NCI-H2171 (cell line): ENCODE measurements at places on chromosomes 11 and 22.

DNA sequence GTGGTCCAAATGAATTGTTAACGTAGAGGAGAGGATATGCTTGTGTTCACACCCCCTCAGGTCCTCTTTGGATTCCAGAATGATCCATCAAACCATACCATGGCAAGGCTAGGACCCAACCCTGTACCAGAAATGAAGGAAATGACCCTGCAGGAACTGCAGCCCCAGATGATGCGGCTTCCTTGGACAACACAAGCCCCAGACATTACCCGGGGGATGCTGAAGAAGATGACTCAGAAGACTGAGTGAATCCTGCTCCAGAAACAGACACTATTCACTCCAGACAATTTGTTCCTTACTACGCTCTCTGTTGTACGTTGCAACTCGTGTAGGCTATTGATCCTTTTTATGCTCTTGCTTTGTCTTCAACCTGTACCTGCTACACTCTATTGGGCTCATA, 15.2 kb upstream of the MTMR2 start:
- DNase-seq: no peak

GRCh38 chr11:111714522-111714921, 51.7 kb downstream of the PPP2R1B start:
- no peak for DNase-seq

- no peak for DNase-seq
Measured at GRCh38 chr22:46777609-46777970, 15.1 kb downstream of the TBC1D22A start.

GRCh38 chr11:17734986-17735817, 621 bp downstream of the KCNC1 start:
- peak; percentile 6 for DNase-seq

DNA sequence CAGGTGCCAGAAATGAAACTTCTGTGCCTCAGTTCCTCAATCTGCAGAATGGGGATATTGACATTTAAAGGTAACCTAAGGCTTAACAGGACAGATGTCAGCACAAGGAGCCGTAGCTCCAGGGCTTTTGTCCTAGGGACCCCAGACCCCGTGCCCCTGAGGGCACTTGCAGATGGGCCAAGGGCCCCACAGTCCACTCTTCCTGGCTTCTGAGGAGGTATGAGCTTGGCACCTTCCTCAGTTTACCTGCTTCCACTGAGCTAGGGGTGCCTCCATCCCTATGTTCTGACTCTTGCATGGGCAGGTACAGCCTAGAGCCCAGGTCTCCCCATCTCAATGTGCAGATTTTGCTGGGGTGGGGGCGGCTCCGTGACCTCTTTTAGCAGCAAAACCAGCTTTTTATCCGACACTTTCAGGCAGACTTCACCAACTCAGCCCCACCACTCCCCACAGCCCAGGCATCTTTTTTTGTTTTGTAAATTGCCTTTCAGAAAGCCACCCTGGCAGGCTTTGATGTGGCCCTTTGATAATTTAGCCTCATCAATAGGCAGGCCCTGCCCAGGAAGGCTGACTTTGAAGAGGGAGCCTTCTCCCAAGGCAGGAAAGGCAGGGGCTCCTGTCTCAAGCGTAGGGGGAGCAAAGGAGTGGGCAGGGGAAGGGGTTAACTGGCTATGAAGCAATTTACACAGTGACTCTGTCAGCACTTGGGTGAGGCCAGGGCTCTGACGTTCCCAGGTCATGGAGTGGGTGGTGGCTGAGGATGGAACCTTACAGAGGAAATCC, 23.7 kb upstream of the FGF3 start:
- no peak for DNase-seq

DNA sequence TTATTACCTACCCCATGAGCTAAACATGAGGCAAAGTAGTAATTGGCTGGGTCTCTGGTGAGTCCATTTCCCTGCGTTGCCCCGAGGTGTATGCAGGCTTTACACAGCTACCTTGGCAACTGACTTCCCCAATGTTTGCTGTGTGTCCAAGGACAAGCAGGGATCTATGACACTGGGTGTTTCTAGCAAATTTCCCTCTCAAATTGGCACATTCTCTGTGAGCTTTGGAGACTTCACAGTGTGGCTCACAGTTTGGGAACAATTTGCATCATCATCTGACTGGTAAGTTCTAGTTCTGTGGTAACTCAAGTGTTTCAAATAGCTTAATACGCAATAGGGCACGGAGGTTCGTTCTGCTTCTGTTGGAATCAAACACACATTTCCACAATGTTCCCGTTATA, 12.5 kb downstream of the NNMT start:
- no peak for DNase-seq

DNA sequence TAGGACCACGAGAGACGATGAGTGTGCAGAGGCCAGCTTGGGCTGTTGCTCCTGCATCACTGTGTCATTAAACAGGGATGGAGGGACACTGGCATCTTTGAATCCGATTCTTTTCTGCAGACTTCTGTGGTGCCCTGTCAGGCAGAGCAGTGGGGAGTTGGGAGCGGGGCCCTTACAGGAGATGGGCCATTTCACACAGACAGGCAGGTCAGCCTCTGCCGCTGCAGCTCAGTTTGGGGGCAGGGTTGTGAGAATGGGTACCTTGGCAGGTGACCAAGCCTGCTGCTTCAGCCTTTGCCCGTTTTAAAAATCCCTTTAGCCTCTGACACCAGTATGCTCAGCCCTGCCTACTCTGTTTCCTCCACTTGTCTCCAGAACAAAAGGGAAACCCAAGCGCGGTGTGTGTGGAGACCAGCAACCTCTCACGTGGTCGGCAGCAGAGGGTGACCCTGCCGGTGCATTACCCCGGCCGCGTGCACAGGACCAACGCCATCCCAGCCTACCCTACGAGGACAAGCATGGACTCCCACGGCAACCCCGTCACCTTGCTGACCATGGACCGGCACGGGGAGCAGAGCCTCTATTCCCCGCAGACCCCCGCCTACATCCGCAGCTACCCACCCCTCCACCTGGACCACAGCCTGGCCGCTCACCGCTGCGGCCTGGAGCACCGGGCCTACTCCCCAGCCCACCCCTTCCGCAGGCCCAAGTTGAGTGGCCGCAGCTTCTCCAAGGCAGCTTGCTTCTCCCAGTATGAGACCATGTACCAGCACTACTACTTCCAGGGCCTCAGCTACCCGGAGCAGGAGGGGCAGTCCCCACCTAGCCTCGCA, 12.6 kb downstream of the C22orf31 start:
- DNase-seq: no peak

GRCh38 chr11:115104851-115105453, 399.3 kb downstream of the CADM1 start:
- DNase-seq: no peak

DNA sequence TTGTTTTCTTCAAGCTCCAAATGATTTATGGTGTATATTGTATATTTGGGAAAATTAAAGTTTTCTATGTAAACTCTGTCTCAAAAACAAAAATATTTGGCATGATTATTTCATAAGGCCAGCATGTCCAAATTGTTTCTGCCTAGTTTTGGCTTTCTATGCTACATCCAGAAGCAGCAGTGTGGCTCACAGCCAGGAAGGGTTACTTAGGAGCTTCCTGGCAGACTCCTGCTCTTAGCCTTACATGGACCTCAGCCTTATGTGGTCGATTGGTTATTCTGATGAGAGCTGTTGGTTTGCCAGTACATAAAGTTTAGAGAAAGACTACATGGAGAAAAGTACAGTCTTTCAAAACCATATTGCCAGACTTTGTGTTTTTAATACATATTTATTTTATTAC, 297.7 kb upstream of the FAT3 start:
- no peak for DNase-seq

DNA sequence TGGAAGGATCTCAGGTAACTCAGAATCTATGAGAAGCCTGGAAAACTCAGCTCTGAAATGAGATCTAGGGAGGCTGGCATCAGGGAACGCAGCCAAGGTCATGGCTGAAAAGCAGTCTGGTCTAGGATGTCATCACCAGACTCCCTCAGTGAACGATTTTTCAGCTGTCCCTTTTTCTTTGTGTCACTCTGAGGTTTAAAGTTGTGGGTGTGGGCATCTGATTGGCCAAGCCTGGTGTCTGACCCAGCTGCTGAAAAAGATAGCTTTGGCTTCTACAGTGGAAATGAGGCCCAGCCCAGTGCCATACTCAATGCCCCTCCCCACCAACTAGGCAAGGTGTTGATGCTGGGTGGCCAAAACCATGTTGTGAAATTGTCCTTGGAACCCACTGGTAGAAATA, 14.5 kb downstream of the RPS3 start:
- no peak for DNase-seq

DNA sequence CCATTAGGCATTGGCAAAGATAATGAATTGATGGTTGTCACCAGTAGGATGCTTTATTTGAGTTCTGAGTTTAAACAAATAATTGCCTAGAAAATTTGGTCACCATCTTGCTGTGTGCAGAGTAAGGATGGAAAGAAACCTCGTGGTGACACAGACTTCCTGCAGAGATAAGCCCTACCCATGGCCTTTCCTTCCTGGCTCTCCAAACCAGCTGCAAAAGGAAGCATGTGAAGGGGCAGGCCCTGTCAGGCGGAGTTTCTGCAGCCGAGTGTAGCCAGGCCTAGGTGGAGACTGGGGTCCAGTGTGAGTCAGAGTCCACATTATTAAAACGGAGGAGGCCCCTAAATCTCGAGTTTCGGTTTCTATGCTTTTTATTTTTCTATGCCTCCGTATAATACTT, 83.1 kb upstream of the ADSL start:
- DNase-seq: no peak

DNA sequence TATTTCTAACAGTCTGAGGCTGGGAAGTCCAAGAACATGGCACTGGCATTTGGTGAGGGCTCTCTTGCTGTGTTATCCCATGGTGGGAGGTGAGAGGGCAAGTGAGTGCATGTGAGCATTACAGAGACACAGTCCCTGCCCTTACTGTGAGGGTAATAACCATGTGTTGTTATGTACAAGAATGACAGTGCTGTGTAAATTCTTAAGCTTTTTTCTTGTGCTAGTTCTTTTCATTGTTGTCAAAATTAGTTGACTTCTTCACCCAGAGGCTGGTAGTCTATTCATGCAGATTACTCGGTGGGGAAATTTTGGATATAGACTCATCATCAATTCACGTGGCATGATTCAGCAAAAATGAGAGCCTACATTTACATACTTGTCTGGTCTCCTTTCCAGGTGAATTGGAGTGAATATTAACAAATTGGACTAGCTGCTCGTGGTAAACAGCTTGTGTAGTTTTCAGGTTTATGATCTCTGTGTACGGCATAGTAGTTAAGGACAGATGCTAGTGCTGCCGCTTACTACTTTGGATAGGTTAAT, 49.3 kb downstream of the ATXN10 start:
- DNase-seq: no peak

DNA sequence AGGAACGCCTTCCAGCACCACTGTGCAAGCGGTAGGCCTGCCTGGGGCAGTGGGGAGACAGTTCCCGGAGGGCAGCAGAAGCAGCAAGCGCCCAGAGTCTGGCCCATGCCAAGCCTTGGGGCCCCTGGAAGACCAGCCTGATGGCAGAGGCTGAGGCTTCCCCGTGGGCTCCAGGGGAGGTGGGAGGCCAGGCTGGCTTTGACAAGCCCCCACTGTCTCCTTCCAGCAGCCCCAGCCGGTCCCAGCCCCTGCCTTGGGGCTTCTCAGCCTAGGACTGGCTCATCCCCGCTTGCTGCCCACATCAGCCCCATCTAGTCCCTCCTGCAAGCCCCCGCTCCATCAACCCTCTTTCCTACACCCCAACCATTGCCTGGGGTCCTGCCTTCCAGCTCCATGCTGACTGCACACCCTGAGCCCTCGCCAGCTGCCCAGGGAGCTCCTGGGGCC, 46.7 kb downstream of the IGF2 start:
- no peak for DNase-seq

GRCh38 chr22:38751422-38752346, 4.1 kb downstream of the SUN2 start:
- no peak for DNase-seq

- DNase-seq: no peak
Measured at GRCh38 chr11:71914617-71915189, 13.7 kb downstream of the XNDC1N start.

- DNase-seq: no peak
Measured at GRCh38 chr11:57539342-57539741, 1.9 kb downstream of the SMTNL1 start.
